CD14-positive monocyte (primary cell): ENCODE measurements at places on chromosomes 5 and 9.

DNA sequence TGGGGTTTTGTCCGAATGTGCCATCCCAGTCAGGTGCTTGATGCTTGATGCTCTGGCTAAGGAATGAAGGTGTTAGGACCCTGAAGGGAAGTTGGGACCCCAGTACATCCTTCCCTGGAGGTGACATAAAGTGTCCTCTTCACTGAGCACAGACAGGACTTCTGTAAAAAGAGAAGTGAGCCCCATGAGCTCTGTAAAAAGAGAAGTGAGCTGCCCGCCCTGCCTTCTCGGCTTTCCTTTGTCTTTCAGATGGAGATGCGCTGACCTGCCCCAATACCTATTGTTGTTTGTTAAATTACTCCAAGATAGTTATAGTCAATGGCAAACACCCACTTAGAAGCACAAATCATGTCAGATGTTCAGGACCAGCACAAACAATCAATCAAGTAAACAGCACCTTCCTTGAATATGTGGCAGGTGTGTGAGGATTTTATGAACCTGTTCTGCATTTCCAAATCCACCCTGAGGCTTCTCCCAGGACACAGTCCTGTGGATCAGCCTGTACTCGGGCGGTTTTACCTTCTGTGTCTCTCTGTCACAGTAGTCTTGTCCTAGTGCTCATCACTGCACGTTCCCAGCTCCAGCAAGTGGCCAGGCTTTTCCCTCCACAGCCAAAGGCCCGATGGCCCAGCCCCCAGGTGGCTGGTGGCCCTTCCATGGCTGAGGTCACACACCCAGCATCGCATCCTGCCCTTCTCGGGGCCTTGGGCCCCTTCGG, 191.4 kb downstream of the MTRR start:
- DNase-seq, result no peak

DNA sequence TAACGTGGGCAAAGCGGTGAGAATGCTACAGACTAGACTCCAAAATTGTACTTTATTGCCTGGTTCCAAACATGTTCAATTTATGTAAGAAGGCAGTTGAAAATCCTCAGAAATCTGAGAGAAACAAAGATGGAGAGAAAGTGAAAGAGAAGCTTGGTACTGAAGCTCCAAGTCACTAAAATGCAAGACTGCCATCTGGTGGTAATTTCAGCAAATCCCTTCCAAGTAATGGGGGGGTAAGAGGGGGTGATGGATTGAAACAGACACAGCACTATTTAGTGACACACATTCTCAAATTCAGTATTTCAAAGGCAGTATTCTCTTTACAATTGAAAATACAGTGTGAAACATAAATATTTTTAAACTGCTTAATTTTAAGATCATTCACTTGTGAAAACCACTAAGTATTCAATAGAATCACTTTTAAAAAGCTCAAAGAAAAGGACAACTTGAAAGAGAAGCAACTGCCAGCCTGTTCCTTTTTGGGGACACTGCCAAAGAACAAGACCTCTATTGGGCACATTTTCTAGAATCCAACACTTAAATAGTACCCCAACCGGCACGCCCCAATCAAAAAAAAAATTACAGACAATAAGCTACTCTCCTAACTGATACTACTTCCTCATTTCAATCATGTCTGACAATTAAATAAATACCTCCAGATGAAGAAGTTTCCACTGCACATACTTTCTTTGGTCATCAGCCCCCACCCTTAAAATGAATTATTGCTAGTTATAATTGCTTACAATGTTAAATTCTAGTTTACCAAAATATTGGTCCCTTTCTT, 131.5 kb downstream of the AGTPBP1 start:
- DNase-seq, result peak; percentile 64

GRCh38 chr5:145629047-145629446, 206.1 kb downstream of the PRELID2 start:
- no peak for DNase-seq

- DNase-seq, result no peak
Observed at GRCh38 chr5:165143741-165144140, 1638.3 kb downstream of the MAT2B start.

DNA sequence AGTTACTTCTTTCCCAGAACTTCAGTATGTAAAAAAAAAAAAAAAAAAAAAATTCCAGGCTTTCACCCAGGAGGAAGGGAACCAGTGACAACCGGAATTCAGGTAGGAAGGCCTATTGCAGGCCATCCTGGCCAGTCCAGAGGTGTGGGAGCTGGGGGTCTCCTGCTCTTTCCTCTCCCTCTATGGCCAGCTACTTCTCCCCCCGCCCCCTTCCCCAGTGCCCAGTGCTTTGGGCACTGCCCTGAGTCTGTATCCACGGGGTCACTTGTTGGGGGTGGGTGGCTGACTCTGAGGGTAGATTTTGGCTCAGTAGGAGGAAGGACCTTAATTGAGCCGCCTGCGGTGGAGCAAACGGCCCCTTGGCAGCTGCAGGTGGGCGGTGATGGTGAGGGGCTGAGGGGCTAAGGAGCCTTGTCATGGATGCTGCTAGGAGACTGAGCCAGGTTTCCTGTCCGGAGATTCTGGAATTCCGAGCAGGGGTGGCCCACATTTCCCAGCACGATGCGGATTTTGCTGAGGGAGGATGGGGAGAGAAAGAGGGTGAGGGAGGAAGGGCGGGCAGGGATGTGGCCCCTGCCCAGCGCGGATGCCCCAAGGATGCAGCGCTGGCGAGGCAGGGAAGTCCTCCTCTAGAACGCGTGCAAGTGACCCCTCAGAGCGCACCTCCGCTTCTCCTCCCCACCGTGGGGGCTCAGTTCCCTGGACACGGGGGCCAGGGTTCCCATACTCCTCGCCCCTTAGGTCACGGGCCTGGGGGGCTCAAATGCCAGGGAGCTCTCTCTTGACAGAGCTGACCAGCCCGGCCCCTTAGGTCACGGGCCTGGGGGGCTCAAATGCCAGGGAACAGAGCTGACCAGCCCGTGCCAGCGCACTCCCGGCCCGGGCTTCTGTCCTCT, 1.2 kb upstream of the PHF2 start:
- no peak for DNase-seq

DNA sequence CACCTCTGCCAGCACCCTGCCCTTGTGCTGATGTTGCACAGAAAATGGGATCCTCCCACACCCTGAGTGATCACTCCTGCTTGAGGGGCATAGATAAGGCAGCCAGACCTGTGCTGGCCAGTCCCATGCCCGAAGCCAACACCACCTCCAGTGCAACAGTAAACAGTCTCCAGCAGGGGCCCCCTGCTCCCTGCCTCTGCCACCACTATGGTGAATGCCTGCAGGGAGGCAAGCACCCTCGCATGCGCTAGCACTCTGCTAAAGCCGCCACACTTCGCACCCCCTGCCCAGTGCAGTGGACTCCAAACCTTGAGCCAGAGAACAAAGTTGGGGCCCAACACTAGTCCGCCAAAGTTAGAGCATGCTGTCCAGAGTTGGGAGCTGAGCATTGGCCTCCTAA, 118.7 kb downstream of the PJA2 start:
- no peak for DNase-seq

- DNase-seq, result no peak
Observed at GRCh38 chr5:37720550-37720952, 119.3 kb downstream of the GDNF start.

DNA sequence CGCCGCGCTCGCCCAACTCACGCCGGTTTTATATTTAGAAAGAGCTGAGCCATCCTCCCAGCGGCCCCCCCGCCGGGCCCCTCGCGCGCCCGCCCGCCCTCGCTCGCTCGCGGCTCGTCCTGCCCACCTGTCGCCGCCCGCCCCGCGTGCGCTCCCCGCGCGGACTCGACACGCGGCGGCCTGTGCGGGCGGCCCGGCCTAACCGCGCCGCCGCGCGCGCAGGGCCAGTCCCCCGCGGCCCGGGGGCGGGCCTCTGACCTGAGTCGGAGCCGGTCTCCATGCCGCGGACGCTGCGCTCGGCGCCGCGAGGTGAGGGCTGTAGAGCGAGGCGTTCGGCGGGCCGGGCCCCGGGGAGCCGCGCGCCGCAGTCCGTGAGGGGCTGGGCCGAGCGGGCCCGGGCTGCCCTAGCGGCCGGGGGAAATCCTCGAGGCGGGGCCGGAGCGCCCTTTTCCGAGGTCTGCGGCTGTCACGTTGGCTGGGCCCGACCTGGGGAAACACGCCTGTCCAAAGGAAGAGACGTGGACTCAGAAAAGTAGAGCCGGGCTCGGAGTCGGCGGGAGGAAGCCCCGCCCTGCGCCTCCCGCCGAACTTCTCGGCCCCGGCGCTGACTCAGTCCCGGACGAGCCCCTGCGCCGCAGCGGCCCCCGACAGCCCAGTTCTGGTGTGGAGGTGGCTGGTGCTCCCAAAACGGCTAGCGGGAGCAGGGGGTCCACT, at the start of gene ECPAS:
Gene ECPAS (minus strand): TSS at position 526 of the 714 bp plus-strand sequence. CDS start 11,465 bp downstream, outside the sequence.
- DNase-seq, result peak; percentile 70

GRCh38 chr5:150143350-150144245, 12.0 kb downstream of the PDGFRB start:
- no peak for DNase-seq

- no peak for DNase-seq
Observed at GRCh38 chr5:135343413-135343812, 55.6 kb downstream of the MACROH2A1 start.

DNA sequence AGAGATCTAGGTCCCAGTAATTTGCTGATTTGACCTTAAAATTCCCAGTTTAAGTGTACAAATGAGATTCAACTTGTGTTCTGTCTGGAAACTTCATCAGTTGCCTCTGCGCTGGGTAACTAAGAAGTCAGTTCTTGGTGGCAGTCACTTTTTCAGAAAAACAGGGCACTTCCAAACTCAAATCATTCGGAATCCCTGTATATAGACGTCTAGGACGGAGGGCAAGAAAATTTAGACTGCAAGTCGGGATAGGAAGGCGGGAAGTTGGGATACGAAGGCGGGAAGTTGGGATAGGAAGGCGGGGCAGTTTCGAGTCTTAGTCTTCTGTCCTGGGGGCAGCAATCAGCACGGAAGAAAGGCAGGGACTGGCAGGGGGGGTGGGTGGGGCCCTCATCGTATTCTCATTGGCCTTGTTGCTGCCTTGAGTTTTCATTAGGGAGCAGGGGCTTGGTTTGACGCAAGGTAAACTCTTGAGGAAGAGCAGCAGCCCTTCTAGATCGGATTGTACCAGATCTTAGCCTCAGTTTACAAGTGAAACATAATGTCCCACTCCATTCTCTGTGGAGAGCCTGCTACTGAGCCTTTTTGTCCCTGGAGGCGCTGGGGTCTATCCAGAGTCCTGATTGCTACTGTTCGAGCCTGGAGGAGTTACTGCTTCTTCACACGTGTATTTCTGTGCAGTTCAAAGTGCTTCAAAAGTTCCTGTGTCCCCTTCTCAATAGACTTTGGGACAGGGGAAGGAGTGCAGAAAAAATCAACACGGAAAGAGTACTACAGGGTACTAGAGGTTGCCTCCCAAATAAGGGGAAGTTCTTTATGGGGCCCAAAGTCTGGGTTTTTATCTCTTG, 2.7 kb upstream of the PURA start:
- DNase-seq, result peak; percentile 15

DNA sequence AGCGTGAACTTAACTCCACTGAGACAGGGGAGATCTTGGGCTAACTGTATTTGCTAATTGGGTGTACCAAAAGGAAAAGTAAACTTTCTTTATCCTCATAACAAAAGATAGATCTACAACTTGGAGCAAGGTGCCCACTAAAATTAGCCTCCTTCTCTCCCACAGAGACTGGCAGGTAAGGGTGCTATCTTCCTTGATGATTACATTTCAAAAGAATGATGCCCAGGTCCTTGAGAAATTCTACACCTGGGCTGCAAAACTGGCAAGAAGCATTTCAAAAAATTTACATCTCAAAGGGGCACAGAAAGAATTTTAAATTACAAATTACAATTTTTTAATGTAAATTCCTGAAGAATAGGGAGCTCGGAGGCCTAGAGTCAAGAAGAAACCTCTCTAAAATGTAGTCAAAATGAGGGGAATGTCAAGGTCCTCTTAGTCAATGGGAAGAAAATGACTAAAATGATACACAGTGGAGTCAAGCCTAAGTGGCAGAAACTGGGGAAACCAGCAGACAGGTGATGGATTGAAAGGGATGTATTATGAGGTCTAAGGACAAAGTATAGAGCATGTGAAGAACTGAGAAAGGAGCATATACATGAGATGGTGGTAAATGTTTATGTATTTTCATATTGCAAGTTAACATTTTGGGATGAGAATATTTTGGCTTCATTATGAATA, 348.3 kb upstream of the TUSC1 start:
- DNase-seq, result no peak

GRCh38 chr5:2697041-2697440, 54.4 kb downstream of the IRX2 start:
- DNase-seq, result no peak

DNA sequence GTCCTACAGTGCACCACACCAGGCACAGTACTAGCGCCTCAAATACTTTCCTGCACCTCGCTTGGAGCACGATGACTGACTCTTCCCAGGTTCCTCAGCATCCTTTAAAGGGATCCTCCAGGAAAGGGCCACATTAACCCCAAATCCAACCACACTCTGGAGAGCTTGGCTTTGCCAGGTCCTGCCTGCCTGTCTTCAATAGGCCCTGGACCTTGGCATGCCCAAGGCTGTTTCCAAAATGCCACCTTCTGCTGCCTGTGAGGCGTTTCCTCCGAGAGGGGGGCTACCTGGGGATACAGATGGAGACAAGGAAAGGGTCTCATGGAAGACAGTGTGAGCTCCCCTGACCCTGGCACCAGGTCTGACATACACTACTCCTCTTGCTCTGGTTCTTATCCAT, 169.9 kb downstream of the DAB2IP start:
- DNase-seq, result no peak

- DNase-seq, result no peak
Observed at GRCh38 chr5:195401-196160, 4.3 kb downstream of the LRRC14B start.

DNA sequence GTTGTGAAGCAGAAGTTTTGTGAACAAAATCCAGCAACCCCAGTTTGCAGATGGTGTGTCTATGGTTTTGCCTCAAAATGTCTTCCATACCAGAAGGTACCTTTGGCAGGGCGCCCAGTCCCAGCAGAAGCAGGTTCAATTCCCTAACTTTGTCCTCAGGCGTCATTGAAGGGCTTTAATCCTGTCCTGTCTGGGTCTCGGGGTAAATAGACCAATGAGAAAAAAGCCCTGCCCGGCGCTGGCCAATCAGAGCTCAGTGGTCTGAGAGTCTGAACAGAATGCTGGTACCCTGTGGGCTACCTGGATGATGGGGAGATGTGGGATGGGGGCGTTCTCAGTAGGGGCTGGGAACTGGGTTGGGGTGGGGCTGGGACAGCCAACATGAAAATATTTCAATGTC, 6.2 kb upstream of the ST6GALNAC4 start:
- DNase-seq, result no peak

DNA sequence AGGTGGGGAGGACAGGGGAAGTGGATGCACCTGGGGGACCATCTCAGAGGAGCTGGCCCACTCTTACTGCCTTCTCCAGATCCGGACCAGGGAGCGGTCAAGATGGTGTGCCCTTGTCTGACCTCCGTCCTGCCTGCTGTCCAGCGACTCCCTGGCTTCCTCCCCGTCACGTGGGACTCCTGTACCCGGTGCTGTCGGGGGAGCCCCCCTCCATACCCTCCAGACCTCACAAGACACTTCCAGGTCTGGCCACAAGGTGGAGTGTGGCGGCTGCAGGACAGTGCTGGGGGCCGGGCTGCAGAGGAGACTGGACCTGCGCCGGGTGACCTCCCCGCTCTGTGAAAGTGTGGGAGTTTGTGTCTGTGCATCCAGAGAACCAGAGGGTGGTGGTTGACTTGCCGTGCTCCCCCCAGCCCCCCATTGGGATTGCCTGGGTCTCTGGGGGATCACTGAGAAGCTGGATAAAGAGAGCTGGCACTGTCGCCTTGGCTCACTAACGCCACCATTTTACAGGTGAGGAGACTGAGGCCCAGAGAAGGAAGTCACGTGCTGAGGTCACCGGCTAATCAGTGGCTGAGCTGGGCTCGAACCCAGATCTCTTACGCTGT, 1.9 kb upstream of the CRB2 start:
- DNase-seq, result peak; percentile 17

GRCh38 chr5:111737716-111738115, 19.3 kb downstream of the NREP start:
- DNase-seq, result no peak

- no peak for DNase-seq
Observed at GRCh38 chr5:150782850-150783249, 4.3 kb downstream of the SMIM3 start.
